ENCODE measurements at places on chromosomes 3 and 15.

GRCh38 chr3:157428853-157429252 lies 7.8 kb upstream of the PTX3 start:
- no peak for DNase-seq

DNA sequence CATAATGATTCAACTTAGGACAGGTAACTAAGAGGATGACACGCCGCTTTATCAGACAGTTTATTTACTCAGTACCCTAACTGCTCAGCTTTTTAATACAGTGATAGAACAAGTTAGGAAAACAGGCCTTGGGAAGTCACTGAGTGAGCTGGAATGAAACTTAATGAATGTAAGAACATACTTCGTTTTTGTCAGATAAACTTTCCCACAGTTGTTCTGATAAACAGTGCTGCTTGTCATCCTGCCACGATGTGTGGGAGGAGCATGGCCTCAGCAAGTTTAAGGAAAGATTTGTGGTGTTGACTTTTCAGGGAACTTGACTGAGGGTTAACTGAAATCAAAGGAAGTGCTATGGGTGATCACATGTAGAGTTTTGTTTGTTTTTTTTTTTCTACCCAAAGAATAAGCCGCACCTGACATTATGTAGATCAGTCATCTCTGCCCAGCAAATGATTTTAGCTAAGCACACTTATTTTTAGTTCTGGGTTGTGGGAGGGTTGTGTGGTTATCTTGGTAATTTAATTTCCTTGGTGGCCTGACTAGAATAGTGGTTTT lies 5.6 kb upstream of the P2RY14 start:
- no peak for DNase-seq

GRCh38 chr3:72682936-72683452 lies 165.3 kb downstream of the SHQ1 start:
- no peak for DNase-seq

- no peak for DNase-seq
Observed at GRCh38 chr3:150107429-150108175, 136.9 kb upstream of the PFN2 start.

- no peak for DNase-seq
Observed at GRCh38 chr3:68996356-68996995, 17.0 kb downstream of the EOGT start.

DNA sequence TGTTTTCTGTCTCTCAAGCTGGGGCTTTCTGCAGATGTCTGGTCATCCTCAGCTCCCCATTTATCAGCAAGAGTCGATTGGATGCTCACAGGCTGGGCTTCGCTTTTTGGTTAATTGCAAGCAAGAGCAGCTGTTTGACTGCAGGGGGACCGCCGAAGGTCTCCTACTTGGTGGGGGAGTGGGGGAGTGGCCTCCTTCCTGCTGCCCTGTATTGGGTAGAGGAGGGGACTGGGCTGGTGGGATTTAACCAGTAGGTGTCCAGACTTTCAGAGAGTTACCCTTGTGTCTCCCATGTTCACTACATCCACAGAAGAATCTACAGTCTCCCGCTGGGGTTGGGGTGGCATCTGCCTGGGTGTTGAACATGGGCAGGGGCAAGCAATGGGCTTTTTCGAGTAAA lies 78.7 kb downstream of the PLXNA1 start:
- no peak for DNase-seq

DNA sequence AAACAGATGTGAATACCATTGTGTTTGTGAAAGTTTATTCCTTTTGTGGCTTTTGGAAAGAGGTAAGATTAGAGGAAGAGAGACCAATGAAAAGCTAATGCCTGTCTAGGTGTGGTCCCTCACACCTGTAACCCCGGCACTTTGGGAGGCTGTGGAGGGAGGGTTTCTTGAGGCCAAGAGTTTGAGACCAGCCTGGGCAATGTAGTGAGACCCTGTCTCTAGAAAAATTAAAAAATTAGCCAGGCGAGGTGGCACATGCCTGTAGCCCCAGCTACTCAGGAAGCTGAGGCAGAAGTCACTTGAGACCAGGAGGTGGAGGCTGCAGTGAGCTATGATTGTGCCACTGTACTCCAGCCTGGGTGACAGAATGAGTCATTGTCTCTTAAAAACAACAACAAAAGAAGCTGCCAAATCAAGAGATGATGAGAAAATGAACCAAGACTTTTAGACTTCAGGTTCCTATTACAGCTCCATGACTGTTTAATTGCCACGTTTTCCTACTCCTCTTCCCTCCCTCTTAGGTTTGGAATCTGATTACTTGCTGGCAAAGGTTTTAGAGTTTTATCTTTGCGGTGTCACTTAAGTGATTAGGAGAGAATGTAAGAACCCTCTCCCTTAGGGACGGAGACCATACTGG lies 68.7 kb downstream of the CGNL1 start:
- no peak for DNase-seq

DNA sequence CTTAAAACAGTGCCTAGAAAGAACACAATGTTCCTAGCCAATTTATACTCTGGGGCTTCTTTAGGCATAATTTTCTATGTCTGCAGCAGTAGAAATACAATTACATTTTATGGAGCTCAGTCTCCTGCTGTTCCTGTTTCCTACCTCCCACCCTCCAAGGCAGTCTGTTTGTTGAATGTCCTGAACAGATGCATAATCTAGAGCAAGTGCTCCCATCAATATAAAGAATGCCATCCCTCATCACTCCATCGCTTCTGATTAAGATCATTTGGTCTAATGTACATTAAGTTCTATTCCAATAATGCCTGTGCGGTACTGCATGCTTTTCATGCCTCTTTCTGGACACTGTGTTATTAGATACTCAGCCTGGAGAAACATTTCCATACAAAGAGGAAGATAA lies 869.8 kb upstream of the CFAP20DC start:
- no peak for DNase-seq

GRCh38 chr3:134384963-134385362 lies 10.7 kb upstream of the AMOTL2 start:
- no peak for DNase-seq

GRCh38 chr3:61200270-61200669 lies 51.0 kb downstream of the FHIT start:
- no peak for DNase-seq

GRCh38 chr3:73094129-73094528 lies 32.7 kb downstream of the EBLN2 start:
- DNase-seq, result no peak

DNA sequence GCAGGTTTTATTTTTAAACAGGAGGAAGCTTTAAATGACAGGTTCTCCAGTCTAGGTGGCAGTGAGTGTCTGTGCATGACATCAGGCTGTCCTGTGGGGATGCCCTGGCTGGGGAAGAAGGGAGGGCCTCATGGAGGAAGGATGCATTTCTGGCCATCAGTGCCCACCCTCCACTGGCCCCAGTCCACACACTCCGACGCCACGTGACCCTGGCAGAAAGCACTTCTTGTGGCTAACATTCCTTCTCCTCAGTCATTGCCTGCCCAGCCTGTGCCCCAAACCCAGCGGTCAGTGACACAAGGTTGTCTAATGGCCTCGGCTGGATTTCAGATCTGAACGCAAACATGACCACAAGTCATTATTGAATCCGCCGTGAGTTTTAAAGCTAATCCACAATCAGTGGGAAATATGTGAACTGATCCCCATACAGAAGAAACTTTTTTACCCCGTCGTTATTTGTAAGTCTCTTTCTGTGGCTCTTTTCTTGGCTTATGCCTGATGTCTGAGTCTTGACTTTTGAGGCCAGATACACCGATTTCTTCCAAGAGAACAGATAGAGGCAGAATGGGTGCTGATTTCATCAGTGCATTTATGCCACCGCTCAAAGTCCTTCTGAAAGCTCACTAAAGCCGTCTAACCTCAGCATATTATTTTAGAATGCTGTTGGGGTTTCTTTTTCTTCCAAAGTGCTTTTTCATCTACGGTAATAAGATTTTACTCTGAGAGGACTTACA lies 17.3 kb upstream of the LRRK1 start:
- no peak for DNase-seq

DNA sequence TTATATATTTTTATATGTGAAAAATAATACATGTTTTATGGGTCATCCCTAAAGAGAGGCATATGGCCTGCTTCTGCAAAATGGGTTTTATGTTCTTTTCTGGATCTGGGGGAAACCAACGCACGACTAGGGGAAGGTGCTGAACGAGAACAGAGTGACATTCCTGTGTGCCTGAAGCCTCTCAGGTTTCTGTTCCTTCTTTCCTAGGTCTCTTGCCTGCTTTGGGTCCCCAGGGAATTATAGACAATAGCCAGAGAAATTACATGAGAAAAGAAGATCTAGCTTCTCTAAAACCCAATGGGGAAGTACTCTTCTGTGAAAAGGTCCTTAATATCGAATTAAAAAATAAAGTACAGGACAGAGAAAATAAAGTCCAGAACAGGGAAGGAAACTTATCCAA lies 66.5 kb downstream of the IGSF11 start:
- DNase-seq, result no peak

DNA sequence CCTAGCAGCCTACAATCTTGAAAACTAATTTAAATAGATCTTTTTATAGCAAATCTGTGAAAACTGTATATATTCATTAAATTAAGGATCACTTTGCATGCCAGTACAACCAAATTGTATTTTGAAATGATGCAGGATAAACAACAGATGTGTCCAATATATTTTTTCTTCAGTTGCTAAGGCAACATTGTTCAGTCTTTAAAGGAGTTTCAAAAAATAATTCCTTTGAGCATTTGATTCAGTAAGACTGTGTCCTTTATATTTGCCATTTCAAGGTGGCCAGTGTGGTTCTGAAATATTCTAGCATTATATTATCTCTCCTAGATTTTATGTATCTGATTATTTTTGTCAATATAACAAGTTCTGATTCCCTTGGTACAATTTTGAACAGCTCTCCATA lies 254.7 kb downstream of the PLOD2 start:
- no peak for DNase-seq

- DNase-seq, result no peak
Observed at GRCh38 chr3:4889896-4890295, 89.3 kb upstream of the BHLHE40 start.

- DNase-seq, result no peak
Observed at GRCh38 chr15:66253418-66254088, at the start of gene MEGF11. Gene MEGF11 (minus strand): TSS chr15:66253750. CDS start chr15:66128403, 125,347 bp downstream.

DNA sequence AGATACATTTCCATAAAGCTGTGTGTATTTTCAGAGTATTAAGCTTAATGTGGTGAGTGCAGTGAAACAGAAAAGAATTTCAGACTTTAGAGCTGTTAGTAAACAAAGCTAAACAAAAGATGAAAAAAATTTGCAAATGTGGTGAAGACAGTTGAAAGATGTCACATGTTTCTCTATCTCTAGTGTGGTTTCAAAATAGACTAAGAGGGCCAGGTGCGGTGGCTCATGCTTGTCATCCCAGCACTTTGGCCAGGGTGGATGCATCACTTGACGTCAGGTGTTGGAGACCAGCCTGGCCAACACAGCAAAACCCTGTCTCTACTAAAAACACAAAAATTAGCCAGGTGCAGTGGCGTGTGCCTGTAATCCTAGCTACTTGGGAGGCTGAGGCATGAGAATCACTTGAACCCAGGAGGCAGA lies 466.0 kb upstream of the NR2F2 start:
- DNase-seq, result no peak

DNA sequence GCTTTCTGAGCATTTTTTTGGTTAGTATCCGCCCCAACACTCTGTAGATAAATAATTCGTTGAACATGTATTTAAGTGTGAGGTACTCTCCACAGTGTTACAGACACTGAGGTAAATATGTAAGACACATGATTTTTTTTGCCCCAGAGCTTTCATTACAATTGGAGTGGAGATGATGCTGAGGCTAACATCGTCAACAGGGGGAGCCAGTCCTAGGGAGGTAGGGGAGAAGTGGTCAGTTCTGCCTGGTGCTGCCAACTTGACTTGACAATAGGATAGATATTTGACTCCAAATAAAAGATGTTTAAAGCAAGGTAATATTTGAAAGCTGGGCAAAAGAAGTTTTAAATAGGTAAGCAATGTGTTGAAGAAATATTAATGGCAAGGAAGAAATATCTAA lies 295.7 kb downstream of the UNC13C start:
- no peak for DNase-seq

- DNase-seq, result no peak
Observed at GRCh38 chr15:29736744-29737020, 85.6 kb downstream of the TJP1 start.
